ENCODE measurements at places on chromosomes 5 and 9. TPM values are rescaled to one million over a fixed set of nuclear protein-coding genes. Genes with fewer than 3 reads are reported as not detected.

DNA sequence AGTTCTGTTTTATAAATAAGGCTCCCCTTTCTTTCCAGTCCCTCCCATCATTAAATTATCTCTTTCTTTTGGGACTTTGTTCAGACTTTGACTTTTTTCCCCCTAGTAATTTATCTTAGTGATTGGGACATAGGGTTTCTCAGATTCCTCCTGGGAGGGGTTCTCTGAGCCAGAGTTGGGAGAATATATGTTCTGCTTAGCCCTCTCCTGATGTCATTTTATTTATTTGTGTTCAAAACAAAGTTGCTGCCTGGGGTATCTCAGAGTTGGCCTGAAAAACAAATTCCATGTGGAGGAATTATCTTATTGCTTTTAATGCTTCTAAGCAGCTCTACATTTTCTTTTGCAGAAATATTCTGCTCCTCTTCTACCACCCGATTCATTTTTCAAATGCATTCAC lies 211.0 kb downstream of the PCSK5 start:
- no peak for DNase-seq

DNA sequence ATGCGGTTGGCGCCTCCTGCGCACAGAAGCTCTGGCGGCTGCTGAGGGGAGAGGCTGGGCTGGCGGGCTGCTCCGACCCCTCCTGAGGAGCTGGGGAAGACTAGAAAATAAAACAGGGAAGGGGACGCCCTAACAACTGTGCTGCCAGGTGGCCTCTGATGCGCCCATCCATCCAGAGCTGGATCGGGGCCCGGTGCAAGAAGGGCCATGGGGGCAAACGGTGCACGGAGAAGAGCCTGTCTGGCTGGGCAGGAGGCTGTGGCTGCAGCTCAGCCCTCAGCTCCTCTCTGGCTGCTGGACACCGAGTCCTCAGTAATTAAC lies 21.0 kb upstream of the MRNIP start:
- DNase-seq = no peak

- DNase-seq = peak; percentile 52
These were observed 57.2 kb downstream of the MAPKAP1 start for GRCh38 chr9:125649826-125650225.

Gene NOL8
- total RNA-seq = 31.5 TPM

Gene SLC9A3
- 5.5 TPM for total RNA-seq

Data from HT1080 (cell line).